ENCODE measurements at places on chromosomes 6 and 20.
A peak's percentile ranks its signal among the peaks of the same experiment; 100 is the strongest.

DNA sequence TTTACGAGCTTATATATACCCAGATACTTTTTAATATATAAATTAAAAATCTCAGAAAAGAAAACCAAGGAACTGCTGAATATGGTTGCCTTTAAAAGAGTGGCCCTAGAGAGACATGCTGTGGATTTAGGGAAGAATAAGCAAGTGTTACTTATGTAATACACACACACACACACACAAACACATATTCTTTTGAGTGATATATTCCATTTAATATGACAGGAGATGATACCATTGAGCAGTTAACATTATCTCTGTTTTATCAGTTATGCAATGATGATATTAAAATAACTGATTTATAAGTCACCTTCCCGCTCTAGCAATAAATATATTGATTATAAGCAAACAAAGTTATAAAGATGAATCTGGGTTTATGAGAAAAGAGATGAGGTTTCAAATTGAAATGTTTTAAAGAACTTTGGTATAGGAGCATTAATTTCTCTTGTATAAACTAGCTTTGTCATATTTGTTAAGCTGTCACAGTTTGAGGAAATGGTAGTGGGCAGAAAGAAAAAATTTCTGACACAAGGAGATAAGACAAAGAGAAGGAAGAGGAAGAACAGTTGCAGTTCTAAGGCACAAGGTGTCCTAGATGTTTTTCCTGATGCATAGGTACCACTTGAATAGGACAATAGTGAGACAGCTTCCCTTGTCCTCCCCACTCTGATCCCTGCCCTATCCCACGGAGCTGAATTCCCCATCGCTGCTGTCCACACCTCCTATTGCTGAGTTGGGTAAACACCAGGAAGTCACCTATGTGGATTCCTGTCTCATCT is 26.4 kb downstream of the GPX5 start:
- no peak for DNase-seq

DNA sequence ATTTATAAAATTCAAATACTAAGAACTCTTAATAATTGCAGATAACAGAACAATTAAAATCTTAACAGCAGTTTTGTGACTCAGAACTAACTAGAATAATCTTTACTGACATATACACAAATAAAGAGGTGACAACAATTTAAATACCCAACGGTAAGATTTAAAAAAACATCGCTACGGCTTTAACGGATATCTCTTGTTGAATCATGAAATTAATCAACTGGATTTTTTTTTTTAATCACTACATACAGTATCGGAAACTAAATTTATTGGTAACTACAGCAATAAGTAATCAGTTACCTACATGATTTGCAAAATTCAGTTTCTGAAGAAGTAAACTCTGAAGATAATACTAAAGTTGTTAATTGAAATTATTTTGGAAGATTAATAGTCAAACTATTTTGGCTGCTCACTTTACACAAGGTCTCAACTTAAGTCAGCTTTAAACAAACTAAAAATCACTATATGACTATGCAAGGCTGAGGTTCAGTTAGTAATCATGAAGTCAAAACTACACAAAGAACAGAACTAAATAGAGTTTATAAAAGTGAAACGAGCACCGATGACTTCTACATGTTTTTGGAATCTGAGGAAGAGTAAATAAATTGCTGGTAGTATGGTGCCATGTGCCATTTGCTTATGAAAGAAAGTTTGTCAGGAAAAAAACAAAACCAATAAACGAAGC is 128.8 kb downstream of the HUS1B start:
- DNase-seq = no peak

GRCh38 chr6:39999006-39999867 is 65.0 kb upstream of the MOCS1 start:
- no peak for DNase-seq

DNA sequence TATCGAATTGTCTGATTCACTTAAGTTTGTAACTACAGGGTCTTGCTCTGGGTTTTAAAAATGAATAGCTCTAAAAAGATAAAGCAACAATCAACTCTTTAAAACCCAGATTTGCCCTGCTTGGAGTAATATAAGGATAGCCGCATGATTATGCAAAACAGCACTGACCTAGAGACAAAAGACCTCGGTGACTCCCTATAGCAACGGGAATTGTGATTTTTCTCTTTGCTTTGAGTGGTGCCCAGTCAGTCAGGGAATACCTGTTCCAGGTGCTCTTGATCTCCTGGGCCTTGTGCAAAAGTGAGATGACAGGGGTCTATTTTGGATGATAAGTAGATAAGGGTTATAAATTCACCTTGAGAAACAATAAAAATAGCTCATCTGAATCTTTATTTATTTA is 336.3 kb upstream of the NOX3 start:
- DNase-seq = no peak

GRCh38 chr20:32970115-32970972 is 33.9 kb downstream of the SUN5 start:
- DNase-seq = no peak

GRCh38 chr6:35174088-35174434 is 32.9 kb upstream of the TCP11 start:
- DNase-seq = no peak

DNA sequence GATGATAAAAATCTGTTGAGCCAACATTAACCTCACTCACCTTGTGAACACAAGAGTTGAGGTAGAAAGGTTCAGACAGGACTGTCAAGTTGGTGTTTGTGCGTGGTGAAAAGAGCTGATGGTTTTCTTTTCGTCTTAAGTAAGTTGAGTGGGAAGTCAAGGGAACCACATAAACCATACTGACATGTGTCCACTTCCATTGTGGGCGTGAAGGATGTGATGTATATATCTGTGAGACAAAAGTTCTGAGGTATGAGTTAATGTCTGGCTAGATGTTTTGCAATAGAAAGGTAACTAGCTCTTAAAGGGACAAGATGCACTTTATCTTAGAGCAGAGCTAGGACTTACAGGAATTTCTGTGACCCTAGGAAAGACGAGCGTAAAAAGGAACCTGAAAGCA is 1272.1 kb upstream of the ADGRB3 start:
- DNase-seq = no peak

DNA sequence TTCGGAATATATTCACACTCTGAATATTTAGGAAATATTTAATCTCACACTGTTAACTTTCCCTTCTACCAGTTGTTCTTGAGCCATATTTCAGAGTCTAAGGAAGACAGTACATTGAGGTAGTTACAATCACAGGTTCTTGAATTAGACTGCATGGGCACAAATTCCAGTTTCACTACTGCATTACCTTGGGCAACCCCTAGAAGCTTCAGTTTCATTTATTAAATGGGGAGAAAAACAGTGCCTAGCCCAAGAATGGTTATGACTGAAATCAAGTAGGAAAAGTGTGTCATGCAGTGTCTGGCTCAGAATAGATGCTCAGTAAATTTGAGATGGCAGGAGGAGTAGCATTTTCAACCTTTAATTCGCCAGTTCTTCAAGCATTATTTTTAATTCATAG is 124.5 kb upstream of the SAMD5 start:
- no peak for DNase-seq

DNA sequence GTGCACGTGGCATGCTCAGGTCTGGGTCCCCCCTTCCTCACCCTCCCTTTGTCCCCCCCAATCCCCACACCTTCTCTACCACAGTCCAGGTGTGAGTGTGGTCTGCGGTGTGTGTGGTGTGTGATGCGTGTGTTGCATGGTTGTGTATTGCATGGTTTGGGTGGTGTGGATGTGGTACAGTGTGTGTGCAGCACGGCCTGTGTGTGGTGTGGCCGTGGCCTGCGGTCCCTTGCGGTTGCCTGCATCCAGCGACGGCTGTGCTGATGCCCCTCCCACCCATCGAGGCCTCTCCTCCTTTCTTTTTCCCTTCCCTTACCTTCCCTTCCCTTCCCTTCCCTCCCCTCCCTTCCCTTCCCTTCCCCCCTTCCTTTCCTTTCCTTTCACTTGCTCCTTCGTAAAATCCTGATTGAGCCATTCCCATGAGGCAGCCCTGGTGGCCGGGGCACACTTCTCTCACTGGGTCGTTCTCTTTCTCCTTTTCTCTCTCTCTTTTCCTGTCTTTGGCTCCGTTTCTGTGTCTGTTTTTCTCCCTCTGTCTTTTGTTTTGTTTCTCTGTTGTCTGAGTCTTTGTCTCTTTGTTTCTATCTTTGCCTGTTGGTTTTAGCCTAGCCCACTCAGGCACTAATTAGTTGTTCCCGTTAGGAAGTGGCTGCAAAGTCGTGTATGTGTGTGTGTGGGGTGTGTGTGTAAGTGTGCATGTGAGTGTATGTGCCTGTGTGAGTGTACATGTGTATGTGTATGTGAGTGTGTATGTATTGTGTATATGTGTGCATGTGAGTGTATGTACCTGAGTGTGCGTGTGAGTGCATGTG is 65.7 kb downstream of the SRC start:
- DNase-seq = peak; percentile 28

Data from CD4-positive, alpha-beta T cell treated with Interleukin-21 for 1 hour (primary cell).